Fibroblast of the conjunctiva (primary cell): ENCODE measurements at places on chromosomes 3 and 15.
A peak's percentile ranks its signal among the peaks of the same experiment; 100 is the strongest.

GRCh38 chr3:126438186-126438585 is 37.5 kb downstream of the ZXDC start:
- no peak for DNase-seq

DNA sequence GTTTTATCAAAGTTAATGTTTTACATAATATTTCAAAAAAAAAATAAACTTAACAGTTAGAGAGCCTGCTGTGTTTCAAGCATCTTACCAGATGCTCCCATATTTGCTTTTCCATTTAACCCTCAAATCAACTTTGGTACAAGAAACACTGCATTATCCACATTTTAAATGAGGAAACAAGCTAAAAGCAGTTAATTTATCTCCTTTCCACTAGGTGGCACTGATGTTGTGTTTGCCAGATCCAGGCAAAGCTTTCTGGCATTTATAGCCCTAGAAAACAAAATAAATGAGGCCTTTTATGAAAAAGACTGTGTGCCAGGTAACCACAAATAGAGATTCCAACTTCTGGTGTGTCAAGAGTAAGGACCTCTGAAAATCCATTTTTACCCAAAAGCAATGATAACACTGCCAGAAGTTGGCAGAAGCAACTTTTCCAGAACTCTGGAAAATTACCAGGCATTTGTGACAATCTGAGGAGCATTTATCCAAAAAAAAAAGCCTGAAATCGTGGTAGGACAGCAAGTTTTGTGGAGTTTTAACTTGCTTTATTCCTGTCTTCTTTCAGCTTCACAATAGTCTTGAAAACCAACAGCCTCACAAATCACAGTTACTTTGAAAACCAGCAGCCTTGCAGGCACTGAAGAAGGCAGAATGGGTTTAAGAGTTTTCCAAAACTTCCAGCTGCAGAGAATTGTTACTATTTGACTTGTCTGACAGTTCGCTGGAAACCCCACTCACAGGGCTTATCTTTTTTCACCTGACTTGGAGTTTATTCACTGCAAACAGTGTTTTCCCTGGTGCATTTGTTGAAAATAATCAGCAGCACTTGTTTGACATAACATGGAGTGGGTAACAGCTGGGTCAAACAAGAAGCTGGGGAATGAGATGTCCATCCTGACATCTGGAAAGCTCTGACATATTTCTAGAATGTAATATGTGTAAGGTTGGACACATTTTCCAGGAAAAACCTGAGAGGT is 9.2 kb downstream of the FAM162A start:
- peak; percentile 40 for DNase-seq

- DNase-seq: no peak
These were observed 208.4 kb upstream of the ALCAM start for GRCh38 chr3:105158286-105158685.

GRCh38 chr15:98786717-98787116 is 138.4 kb downstream of the IGF1R start:
- no peak for DNase-seq

DNA sequence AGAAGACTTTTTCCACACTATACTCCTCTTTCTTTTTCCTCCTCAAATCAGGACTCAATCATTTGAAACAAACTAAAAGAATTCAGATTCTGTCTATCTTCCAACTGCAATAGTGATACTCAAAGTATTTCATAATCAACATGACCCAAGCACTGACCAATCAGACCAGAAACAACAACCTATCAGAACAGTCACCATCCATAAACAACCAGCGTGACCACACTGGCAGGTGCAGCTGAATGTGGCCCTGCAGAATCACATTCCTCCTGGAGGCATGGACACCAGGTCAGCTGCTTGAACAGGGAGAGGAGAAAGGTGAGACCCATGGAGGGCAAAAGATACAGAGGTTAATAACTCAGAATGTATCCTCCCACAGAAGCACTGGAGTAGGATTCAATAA is 13.3 kb downstream of the HRG start:
- DNase-seq: no peak

GRCh38 chr3:45960289-45960688 is 17.0 kb downstream of the CXCR6 start:
- DNase-seq: no peak
